ENCODE measurements at places on chromosomes 3 and 15. TPM values are rescaled to one million over a fixed set of nuclear protein-coding genes. Genes with fewer than 3 reads are reported as not detected.
A peak's percentile ranks its signal among the peaks of the same experiment; 100 is the strongest.

Gene ROPN1
- not detected for total RNA-seq

Gene KCNH8
- total RNA-seq: 0.60 TPM

Gene SGO1
- 0.87 TPM for total RNA-seq

Gene AHSG
- total RNA-seq: not detected

Gene QARS1
- total RNA-seq: 137 TPM

Gene SNTN
- not detected for total RNA-seq

Gene NMD3
- 42.2 TPM for total RNA-seq

Gene SLC6A11
- total RNA-seq: 0.42 TPM

Gene SOX2
- total RNA-seq: 50.5 TPM

Gene WDR53
- 9.4 TPM for total RNA-seq

Gene PLA2G4E
- not detected for total RNA-seq

Gene ERICH6
- total RNA-seq: not detected

Gene OIP5
- not detected for total RNA-seq

Gene MCF2L2
- 1.7 TPM for total RNA-seq

Gene PRTG
- 12.7 TPM for total RNA-seq

Gene GPR15
- not detected for total RNA-seq

DNA sequence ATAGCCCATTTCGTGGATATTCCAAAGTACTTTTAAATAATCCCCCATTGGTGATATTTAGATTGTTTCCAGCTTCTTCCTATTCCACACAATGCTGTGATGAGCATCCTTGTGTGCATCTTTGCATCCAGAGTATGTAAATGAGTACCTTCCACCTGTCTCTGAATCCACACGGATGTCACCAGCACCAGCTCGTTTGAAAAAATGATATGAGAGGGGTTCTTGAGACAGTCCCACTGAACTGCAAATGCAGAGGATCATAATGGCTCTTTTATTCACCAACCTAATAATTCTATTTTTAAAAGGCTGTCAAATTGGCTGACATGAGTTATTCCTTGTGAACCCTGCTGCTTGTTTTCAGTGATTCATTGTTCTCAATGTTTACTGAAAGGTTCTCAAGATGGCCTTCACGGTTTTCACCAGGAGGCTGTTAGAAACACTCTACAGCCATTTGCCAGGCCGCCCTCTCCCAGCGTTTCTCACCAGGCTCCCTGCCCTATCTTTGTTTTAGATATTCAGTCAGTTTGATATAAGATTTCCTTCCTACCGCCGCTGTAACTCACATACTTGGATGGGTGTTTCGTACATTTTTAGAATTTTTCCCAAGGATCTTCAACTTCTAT is 96.7 kb upstream of the PTPRG start:
- DNase-seq: no peak
- no peaks in the 10 kb centered on the region for H3K36me3 ChIP-seq
- no peak overlapping the region for H3K4me3 ChIP-seq
- H3K27ac ChIP-seq: no peak overlapping the region

GRCh38 chr3:119548341-119548740 is 11.1 kb downstream of the CD80 start:
- H3K4me3 ChIP-seq: no peak overlapping the region
- H3K36me3 ChIP-seq: no peaks in the 10 kb centered on the region
- no peak for DNase-seq
- H3K4me1 ChIP-seq: no peaks in the 10 kb centered on the region
- no peak overlapping the region for H3K27ac ChIP-seq

GRCh38 chr3:88810455-88810854 is 297.0 kb upstream of the EPHA3 start:
- no peak overlapping the region for H3K27ac ChIP-seq
- H3K4me1 ChIP-seq: no peaks in the 10 kb centered on the region
- DNase-seq: no peak
- no peak overlapping the region for H3K4me3 ChIP-seq

DNA sequence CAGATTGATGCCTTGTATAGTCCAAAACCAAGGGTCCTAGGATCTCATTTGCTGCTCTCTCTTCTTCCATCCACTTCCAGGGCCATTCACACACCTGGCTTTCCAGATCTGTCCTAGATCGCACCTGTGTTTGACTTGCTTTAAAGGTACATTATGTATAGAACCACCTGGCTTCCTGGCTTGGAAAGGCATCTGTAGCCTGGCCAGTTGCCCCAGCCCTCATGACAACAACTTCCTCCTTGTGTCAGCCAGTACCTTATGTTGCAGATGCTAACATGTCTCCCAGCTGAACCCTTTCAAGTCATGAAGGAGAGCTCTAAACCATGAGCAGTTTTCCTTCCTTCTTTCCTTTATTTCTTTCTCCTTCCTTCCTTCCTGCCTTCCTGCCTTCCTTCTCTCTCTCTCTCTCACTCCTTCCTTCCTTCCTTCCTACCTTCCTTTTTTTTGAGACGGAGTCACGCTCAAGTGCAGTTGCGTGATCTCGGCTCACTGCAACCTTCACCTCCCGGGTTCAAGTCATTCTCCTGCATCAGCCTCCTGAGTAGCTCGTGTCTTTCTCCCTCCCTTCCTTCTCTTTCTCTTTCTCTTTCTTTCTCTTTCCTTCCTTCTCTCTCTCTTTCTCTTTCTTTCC is 2.5 kb upstream of the HTR3C start:
- no peak overlapping the region for H3K4me3 ChIP-seq
- no peaks in the 10 kb centered on the region for H3K27me3 ChIP-seq
- no peak for DNase-seq
- H3K4me1 ChIP-seq: no peaks in the 10 kb centered on the region
- no peaks in the 10 kb centered on the region for H3K36me3 ChIP-seq

GRCh38 chr15:33451385-33451784 is 140.6 kb downstream of the RYR3 start:
- no peak for DNase-seq
- H3K27ac ChIP-seq: no peak overlapping the region
- no peaks in the 10 kb centered on the region for H3K36me3 ChIP-seq
- no peak overlapping the region for H3K4me3 ChIP-seq
- H3K4me1 ChIP-seq: no peaks in the 10 kb centered on the region

DNA sequence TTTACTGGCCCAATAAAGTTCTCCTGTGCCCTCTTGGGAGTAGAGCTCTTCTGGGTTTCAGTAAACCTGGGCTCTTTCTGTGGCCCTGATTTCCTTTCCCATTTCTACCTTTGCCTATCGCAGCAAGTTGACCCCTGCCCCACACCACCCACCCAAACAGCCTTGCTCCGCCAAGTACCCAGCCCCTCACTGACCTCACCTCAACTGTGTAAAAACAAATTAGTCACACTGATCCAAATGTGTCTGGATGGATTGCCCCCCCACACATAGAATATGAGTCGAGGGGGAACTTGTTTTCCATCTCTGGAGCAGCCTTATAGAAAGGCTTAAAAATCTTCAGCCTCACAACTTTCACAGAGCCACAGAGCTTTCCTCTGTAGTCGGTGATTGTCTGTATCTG is 28.6 kb upstream of the VEPH1 start:
- H3K27ac ChIP-seq: no peak overlapping the region
- DNase-seq: no peak
- peaks cover 5% of the 10 kb centered on the region for H3K4me1 ChIP-seq
- no peaks in the 10 kb centered on the region for H3K36me3 ChIP-seq
- no peak overlapping the region for H3K4me3 ChIP-seq

GRCh38 chr3:10309736-10310135 is 11.2 kb downstream of the SEC13 start:
- H3K36me3 ChIP-seq: peaks cover 25% of the 10 kb centered on the region
- no peaks in the 10 kb centered on the region for H3K27me3 ChIP-seq
- H3K4me3 ChIP-seq: no peak overlapping the region
- no peak overlapping the region for H3K27ac ChIP-seq
- no peaks in the 10 kb centered on the region for H3K4me1 ChIP-seq

DNA sequence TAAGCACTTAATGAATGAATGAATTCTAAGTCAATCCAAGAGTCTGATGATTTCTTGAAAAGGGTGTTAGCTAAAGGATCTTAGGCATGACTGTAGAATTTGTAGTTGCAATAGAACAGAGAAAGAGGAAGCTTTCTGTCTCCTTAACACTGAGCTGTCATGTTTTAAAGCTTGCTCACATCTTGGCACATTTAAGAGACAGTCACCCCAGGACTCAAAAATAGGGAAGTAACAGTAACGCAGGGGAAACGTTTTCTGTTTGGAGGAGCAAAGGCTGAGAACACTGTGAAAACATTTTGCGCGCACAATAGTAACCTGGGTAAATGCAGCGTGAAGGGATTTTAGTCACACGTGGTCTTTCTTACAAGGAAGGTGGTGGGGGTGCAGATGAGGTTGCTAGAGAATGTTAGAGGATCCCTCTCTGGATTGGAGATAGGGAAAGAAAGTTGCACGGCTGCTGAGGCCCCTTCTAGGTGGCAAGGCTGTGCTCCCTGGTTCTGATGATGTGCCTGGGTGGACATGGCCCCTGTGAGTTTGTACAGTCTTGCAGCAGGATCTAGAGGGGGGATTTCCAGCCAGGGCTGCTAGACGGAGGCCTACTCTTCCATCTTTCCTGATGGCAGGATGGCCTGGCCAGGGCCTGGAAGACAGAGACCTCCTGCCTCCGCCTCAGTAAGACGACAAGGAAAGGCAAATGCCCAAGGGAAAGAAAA is 12.0 kb downstream of the STARD5 start:
- H3K4me3 ChIP-seq: no peak overlapping the region
- H3K36me3 ChIP-seq: peaks cover 80% of the 10 kb centered on the region
- peaks cover 9% of the 10 kb centered on the region for H3K4me1 ChIP-seq
- H3K27ac ChIP-seq: peak overlapping the region; percentile 67
- no peaks in the 10 kb centered on the region for H3K27me3 ChIP-seq

DNA sequence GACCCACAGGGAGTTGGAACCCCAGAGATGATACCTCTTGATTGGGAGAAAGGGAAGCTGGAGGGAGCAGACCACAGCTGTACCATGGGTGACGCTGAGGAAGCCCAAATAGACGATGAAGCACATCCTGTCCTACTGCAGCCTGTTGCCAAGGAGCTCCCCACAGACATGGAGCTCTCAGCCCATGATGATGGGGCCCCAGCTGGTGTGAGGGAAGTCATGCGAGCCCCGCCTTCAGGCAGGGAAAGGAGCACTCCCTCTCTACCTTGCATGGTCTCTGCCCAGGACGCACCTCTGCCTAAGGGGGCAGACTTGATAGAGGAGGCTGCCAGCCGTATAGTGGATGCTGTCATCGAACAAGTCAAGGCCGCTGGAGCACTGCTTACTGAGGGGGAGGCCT is 201.1 kb downstream of the AKAP13 start:
- no peaks in the 10 kb centered on the region for H3K4me1 ChIP-seq
- no peaks in the 10 kb centered on the region for H3K27me3 ChIP-seq
- H3K36me3 ChIP-seq: no peaks in the 10 kb centered on the region
- H3K27ac ChIP-seq: peak overlapping the region; percentile 83
- H3K4me3 ChIP-seq: peak overlapping the region; percentile 0

GRCh38 chr3:134839990-134840389 is 44.9 kb downstream of the EPHB1 start:
- H3K36me3 ChIP-seq: no peaks in the 10 kb centered on the region
- H3K4me1 ChIP-seq: no peaks in the 10 kb centered on the region
- no peak overlapping the region for H3K27ac ChIP-seq
- H3K27me3 ChIP-seq: no peaks in the 10 kb centered on the region

GRCh38 chr3:54305409-54306099 is 183.2 kb downstream of the CACNA2D3 start:
- H3K27me3 ChIP-seq: no peaks in the 10 kb centered on the region
- H3K4me3 ChIP-seq: no peak overlapping the region
- H3K4me1 ChIP-seq: no peaks in the 10 kb centered on the region
- no peaks in the 10 kb centered on the region for H3K36me3 ChIP-seq
- DNase-seq: no peak

- no peak overlapping the region for H3K4me3 ChIP-seq
- no peak for DNase-seq
- no peaks in the 10 kb centered on the region for H3K4me1 ChIP-seq
- no peaks in the 10 kb centered on the region for H3K27me3 ChIP-seq
- no peaks in the 10 kb centered on the region for H3K36me3 ChIP-seq
Observed at GRCh38 chr3:182465301-182466185, 327.8 kb upstream of the ATP11B start.

GRCh38 chr15:40405501-40406381 is at the start of gene IVD:
Gene IVD (plus strand): TSS chr15:40405795. CDS start chr15:40405828, 33 bp downstream.
- peak within 1 kb of the TSS; percentile 73 for H3K27ac ChIP-seq
- peak within 1 kb of the TSS; percentile 69 for H3K4me3 ChIP-seq
- no peaks in the 10 kb centered on the region for H3K27me3 ChIP-seq

DNA sequence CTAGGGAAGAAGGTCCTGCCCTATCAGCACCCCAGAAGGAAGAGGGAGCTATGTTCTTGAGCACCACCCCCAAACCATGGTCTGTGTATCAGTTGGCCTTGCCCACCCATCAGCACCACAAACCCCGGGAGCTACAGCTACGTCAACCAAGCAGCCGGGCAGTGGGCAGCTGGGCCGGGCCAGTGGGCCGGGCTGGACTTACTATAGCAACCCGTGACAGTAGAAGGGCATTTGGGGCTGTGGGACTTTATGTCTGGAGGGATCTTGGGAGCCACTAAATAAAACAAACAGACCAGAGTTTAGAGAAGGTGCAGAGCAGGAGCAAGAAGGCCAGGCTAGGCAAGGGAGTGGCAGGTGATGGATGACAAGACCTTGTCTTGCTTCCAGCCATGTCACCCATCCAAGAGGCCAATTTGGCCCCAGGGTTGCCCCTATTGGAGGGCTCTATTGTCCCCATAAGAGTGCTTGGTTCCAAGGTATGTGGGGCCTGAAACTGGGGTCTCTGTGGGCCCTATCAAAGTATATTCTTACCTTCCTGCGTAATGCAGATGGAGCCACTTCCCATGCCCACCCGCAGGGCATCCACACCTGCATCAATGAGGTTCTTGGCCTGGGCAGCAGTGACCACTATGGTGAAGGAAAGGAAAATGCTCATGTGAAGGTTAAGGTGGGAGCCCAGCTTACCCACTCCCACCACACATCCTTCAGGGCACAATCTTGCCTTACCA is 3.2 kb downstream of the IMPDH2 start:
- no peaks in the 10 kb centered on the region for H3K27me3 ChIP-seq
- no peak overlapping the region for H3K27ac ChIP-seq
- H3K4me1 ChIP-seq: peaks cover 19% of the 10 kb centered on the region
- H3K36me3 ChIP-seq: peaks cover 56% of the 10 kb centered on the region
- H3K4me3 ChIP-seq: no peak overlapping the region

DNA sequence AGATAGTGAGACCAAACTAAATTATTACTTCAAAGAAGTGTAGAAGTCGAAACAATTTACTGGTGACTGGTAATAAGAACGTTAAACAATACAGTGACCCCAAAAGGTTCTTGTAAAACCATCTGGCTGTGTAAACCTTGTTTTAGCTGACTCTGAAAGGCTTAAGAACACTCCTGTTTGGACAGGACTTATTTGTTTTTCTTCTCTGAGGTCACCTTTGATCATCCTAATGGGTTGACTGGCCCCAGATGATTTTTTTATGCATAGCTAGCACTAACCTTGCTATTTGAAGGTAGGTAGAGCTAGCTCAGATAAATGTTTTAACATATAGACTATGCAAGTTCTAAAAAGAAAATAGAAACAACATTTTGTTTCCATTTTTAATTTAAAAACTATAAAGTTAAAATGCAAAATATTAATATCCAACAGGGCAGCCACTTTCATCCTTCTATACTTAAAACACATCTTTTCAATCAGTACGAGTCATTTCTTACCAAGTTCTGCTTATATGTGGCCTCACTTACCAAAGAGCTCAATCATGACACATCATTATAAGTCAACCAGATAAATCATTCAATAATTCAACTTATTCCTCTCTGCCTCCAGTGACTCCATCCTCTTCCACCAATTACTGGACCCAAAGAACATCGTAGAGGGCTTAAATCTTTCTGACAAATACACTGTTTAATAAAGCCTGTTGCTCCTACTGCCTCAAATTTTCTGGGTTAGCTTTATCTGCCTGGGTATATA is 158.8 kb downstream of the SSR3 start:
- no peak overlapping the region for H3K4me3 ChIP-seq
- H3K36me3 ChIP-seq: no peaks in the 10 kb centered on the region
- H3K4me1 ChIP-seq: no peaks in the 10 kb centered on the region
- H3K27me3 ChIP-seq: no peaks in the 10 kb centered on the region
- H3K27ac ChIP-seq: no peak overlapping the region

- no peak overlapping the region for H3K4me3 ChIP-seq
- H3K36me3 ChIP-seq: no peaks in the 10 kb centered on the region
- no peaks in the 10 kb centered on the region for H3K4me1 ChIP-seq
- H3K27me3 ChIP-seq: no peaks in the 10 kb centered on the region
- no peak overlapping the region for H3K27ac ChIP-seq
Observed at GRCh38 chr3:124559846-124560574, 170.2 kb upstream of the UMPS start.
